GDM1 (cell line): ENCODE measurements at places on chromosomes 5 and 9.

DNA sequence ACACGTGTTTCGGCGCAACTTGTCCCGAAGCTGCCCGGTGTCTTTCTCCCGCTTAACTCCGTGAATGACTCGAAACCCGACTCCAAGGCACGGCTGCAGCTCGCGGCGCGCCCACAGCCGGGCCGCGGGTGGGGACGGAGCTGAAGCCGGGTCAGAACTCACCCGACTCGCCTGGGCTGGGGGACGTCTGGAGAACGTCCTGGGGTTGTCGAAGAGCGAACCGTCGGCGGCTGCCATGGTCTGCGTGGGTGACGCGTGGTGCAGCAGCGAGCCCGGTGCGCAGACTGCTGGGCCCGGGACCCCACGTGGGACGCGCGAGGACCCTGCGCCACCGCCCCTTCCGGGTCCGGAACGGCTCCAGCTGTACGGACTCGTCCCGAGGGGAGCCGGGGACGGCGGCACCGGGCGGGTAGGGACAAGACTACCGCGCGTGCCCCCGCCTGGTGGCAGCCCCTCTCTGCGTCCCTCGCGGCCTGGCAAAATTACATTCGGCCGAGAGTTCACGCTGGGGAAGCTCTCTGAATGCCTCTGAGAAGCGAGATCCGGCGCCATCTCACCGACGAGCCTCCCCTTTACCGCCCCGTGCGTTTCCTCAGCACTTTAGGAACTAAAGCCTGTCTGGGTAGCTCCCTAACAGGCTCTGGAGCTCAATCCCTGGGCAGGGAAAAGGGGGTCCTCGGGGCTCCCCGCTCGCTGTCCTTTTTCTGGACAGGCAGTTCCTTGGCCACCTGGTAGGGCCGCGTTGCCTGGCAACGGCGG, at the start of gene DDX31:
Gene DDX31 (minus strand): TSS at position 286 of the 759 bp plus-strand sequence. CDS start 49 bp downstream, at position 237.
- DNase-seq, result peak; percentile 82

DNA sequence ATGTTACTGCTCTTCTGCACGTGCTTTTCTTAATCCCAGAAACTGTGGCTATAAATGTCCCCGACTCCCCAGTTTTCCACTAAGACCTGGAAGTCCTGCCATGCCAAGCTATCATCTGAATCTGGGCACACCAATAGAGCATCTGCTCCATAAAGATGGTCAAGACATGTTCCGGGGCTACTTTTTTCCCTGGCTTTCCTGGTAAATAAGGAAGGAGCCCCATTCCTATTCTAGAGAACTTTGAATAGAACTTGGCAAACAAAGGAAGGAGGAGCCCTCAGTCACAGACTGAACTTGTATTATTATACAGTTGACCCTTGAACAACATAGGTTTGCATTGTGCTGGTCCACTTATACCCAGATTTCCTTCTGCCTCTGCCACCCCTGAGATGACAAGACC, 182.9 kb downstream of the CCDC192 start:
- no peak for DNase-seq

- no peak for DNase-seq
Observed at GRCh38 chr9:94650949-94651348, 11.6 kb upstream of the FBP1 start.

DNA sequence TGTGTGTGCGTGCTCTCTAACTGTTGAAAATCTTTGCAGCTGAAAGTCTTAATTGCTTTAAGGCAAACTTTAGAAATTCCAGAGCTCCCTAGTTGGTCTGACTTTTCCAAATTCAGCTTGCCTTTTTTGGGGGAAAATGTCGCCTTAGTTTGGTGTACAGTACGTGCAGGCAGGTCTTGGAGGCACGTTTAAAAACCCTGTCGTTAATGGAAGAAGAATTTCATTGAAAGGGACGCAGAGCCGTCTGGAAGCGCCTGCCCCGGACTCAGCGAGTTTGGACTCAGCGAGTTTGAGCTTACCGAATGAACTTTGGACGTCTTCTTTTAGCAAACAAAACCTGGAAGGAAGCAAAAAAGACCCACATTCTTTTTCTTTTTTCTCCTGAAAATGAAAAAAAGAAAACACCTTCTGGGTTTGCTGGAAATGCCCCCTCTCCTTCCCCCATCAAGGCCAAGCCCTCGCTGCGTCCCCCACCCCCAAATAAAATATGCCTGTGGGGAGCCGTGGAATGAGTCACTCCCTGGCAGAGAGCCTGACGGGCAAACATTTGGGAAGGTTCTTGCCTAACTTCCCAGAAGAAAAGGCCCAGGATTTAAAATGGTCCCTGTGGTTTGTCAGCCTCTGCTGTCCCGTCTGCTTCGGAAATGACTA, 1.5 kb downstream of the NEK6 start:
- DNase-seq, result no peak

- no peak for DNase-seq
Observed at GRCh38 chr5:89342106-89342876, 459.3 kb upstream of the MEF2C start.

GRCh38 chr5:83197326-83197967, 120.1 kb downstream of the XRCC4 start:
- DNase-seq, result no peak
